GM10248 (cell line): ENCODE measurements at places on chromosomes 6 and 20.
A peak's percentile ranks its signal among the peaks of the same experiment; 100 is the strongest.

GRCh38 chr6:39369987-39370386 is 47.5 kb upstream of the KCNK16 start:
- no peak for DNase-seq

GRCh38 chr6:158780988-158781691 is 38.0 kb downstream of the EZR start:
- no peak for DNase-seq

DNA sequence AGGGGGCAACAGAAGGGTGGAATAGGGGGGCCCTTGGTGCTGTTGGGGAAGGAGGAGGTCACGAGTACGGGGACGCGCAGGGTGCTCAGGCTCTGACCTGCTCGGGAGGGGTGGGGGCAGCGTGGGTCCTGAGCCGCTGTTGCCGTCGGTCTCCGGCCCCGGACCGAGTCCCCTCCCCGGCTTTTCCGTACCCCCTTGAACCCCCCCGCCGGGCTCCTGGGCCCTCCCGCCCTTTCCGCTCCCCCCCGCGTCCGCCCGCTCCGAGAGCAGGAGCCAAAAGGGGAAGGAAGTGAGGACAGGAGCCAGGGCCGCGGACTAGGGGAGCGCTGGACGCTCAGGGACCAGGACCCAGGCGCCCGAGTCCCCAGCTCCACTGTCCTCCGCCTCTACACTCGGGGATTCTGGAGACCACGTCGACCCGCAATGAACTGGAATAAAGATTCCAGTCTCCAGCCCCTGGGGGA is at the start of gene RGL2:
TSS of gene RGL2 (minus strand) at position 170 of the 464 bp plus-strand sequence. CDS start 332 bp downstream, outside the sequence.
- peak; percentile 67 for DNase-seq

GRCh38 chr20:52601295-52601971 is 370.7 kb upstream of the TSHZ2 start:
- no peak for DNase-seq

DNA sequence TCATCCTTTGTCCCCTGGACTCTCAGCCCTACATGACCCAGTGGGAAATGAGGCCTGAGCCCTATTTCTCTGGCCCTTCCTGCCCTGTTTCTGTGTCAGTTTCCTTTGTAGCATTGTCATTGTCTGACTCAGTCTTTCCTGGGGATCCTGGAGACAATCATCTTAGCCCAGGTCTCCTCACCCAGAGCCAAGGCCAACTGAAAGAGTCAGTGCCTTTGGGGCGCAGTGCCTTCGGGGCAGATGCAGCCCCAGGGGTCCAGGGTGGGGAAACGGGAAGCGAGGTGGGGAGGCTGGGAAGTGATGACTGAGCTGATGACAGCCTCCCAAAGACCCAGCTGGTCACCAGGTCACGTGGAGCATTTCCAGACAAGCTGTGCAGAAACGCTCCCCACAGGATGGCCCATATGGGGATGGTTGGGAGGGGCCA is 93.3 kb upstream of the SULF2 start:
- no peak for DNase-seq

DNA sequence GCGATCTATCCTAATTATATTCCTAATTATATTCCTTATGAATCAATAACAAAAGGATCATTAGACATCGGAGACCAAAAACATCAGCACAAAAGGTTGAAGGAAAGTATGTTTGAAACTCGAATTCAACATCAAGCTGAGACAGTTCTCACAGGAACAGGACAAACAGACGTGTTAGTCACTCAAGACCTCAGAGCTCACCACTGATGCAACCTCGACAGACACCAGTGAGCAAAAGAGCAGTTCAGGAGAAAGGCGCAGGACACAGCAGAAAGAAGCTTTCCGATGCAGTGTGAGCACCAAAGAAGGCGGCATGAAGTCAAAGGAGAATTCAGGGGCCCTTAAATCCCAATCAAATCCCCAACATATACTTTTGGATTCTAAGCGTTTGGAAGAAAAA is 6.3 kb upstream of the RAMACL start:
- no peak for DNase-seq

DNA sequence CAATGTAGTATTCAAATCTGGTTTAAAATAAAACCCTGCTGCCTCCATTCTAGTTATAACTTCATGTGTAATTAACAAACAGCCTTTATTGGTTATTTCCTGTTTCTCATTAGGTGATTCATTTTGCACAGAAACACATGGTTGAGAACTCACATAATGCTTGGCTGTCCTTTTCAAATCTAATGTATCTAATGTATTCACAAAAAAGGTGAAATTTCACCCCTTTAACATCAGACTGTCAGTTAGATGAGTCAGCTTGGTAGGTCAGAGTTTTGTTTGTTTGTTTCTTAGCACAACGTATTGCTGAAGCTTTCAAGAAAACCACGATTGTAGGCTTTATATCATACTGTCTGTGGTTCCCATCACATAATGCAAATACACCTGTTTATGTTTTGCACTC is 78.7 kb upstream of the TMEM30A start:
- DNase-seq, result no peak

DNA sequence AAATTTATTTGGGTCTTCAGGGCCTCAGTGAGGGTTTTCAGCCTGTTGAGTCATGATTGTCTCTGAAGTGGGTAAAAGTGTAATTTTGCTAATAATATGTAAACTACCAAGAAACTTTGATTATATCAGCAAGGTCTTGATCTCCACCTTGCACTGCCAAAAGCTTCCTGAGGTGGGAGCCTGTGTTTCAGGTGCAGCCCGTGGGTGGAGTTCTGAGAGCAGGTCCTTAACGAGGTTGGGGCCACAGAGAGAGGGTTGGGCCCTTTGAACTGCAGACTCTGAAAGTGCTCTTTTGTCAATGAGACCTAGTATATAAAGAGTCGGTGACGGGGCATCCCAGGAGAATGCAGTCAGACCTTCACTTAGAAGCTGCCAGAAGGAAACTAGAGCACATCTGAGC is 129.7 kb upstream of the MAP3K4 start:
- DNase-seq, result no peak

- DNase-seq, result no peak
Measured at GRCh38 chr6:130822736-130823135, 4.5 kb upstream of the SMLR1 start.

GRCh38 chr6:4805553-4806336 is 29.5 kb downstream of the CDYL start:
- DNase-seq, result no peak

DNA sequence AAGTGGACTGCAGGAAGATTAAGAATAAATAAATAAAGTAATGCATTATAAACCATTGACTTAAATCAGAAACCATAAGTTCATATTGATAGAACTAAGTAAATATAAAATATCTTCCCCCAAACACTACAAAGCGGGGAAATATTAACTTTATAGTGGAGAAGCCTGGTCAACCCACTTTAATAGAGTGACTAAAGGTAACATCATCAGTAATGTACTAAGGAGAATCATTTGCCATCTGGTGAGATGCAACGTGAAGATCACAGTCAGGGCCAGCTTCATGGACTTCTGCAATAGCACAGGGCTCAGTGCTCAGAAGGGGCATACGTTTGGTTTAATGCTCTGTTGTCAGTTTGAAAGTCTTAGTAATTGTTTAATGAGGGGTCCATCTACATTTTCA is 58.8 kb upstream of the CD83 start:
- no peak for DNase-seq

- no peak for DNase-seq
Measured at GRCh38 chr6:134757911-134758361, 192.0 kb downstream of the ALDH8A1 start.

DNA sequence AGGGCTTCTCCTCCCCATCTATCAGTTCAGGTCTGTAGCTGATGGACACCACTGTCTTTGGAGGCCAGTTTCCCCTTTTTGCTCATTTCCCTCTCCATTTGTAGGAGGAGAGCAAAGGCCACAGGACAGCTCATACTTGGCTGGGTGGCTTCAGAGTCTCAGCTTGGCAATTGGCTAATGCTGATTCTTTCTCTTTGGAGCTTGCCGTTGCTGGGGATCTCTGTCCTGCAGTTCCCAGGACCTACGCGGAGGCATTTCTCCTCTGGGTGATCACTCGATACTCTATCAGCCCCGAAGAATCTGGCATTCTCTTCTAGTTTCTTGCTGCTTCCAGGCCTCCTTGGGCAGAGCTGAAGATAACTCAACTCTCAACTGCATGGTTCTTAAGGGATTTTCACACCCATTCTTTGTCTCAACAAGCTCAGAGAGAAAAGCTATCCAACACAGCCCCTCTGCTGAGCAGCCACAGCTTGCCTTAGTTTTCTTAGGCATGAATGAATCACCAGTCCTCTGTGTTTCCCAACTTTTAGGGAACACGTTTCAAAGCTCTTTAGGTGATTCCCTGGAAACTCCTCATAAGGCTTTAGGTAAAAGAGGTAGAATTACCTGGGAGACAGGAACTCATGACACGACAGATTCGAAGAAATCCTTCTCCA is 19.2 kb upstream of the SSR1 start:
- no peak for DNase-seq
